Endothelial cell of umbilical vein (primary cell): ENCODE measurements at places on chromosomes 1 and 21. TPM values are rescaled to one million over a fixed set of nuclear protein-coding genes. Genes with fewer than 3 reads are reported as not detected.

KRTAP11-1 gene
- not detected in 2 replicates for total RNA-seq

UMODL1 gene
- total RNA-seq: not detected in 2 replicates

S100A1 gene
- total RNA-seq: not detected in 2 replicates

LCE3D gene
- not detected in 2 replicates for total RNA-seq

KIAA0040 gene
- 10.9 and 21.5 TPM in 2 replicates for total RNA-seq

ZNF644 gene
- total RNA-seq: 38.7 and 47.0 TPM in 2 replicates
